ENCODE measurements at places on chromosomes 13 and 19. TPM values are rescaled to one million over a fixed set of nuclear protein-coding genes. Genes with fewer than 3 reads are reported as not detected.

DNA sequence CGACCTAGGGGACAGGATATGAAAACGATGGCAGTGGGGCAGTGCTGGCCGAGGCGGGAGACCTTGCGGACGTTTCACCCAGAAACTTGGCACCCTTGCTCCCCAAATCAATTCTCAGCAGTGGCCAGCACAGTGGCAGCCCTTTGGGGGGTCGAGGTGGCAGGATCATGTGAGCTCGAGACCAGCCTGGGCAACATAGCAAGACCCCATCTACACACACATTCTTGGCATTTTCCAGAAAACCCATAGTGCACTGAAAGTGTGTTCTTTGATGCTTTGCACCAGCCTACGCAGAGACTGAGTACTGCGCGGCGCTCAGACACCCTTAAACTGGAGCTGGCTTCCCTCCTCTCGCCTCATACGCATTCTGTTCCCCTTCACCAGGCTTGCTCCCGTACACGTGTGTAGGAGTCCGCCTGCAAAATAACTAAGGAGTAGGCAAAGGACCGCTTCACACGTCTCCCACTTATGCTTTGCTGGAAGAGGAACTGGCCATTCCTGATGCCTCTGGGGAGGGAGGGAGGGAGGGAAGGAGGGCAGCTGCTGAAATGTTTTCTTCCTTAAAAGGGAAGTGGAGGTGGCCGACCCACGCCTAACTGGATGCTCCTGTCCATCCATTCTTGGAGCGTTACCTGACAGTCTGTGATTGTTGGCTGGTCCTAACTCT lies 23.5 kb upstream of the MIER2 start:
- DNase-seq, result peak; percentile 26

GRCh38 chr13:44053208-44053607 lies 173.5 kb downstream of the LACC1 start:
- no peak for DNase-seq

DNA sequence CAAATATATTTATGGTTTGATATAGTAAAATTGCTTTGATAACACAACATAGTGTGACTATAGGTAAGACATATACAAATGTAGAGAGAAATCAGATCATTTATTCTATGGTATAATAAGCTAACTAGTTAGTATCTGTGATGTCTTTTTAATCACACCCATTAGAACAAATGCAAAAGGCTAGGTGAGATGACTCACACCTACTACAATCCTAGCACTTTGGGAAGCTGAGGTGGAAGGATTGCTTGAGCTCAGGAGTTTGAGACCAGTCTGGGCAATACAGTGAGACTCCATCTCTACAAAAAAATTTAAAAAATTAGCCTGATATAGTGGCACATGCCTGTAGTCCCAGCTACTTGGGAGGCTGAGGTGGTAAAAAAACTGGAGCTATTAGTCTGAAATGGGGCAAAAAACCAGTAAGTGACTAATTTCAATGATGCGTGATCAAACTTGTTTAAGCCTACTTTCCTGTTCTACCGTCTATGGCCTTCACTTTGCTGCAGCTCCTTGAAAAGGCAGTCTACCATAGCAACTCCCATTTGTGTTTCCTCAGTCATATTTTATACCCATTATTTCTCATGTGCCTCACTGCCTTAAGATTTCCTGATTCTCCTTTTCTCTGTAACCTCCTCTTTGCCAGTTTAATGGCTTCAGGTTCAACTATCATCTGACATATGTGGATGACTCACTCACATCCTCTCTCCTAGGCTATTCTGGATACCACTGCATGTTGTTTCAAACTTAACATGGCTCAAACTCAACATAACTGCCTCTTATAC lies 12.5 kb downstream of the ALG5 start:
- DNase-seq, result no peak

- no peak for DNase-seq
Observed at GRCh38 chr13:37686501-37686900, 87.9 kb upstream of the POSTN start.

- DNase-seq, result no peak
Observed at GRCh38 chr19:22882797-22883196, 50.7 kb downstream of the ZNF723 start.

GFY gene
- not detected for total RNA-seq

DNA sequence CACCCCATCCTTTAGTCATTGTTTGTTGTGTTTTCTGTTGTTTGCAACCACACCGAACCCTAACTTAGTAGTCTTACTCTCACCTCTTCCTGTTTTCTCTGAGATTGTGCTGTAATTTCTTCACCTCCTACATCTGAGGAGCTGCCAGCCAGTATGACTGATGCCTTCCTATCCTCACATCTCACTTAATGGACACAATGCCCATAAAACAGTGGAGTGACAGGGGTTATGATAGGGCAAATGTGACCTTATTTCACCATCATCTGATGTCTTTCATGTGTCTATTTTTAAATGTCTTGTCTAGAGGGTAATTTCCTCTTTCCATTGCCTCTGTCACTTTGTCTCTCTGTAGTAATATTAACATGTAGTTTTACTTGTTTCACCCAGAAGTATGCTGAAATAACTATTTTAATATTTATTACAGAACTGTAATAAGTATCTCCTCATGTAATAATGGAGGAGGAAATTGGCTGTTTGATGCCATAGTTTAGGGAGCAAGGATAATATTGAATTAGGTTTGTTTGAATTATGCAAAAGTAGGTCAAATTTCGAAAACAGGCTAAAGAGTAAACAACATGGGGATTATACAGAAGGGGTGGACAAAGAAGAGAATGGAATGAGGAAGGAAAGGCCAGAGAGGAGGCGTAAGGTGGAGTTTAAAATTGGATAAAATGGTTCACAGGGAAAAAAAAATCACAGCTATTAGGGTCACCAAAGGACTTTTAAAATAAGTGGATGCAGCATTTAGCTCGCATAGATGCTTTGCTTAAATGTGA lies 103.5 kb upstream of the SPRY2 start:
- no peak for DNase-seq

DNA sequence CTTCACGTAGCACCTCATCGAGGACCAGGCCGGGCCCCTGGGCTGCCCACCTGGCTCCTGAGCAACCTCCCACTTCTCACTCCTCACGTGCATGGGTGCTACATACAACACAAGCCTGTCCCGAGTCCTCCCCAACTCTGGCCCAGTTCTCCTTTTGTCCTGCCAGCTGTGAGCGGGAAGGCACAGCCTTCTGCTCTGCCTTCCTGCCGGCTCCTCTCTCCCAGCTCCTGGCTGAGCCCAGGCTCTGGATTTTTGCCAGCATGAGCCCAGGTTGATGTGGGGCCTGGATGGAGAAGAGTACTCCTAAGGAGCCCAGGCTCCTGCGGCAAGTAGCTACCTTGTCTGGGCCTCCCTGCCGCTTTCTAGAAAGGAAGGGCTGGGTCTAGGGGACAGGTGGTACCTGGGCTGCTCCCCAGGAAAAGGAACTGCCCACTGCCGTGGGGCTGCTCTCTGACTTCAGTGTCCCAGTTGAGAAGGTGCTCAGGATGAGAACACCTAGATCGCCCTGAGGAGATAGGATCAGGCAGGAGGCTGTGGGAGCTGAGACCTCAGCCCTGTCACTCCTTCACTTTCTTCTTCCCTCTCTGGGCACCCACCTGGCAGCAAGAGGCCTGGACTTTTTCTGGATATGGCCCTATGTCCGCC lies 23.6 kb downstream of the LYL1 start:
- DNase-seq, result no peak

- DNase-seq, result peak; percentile 81
Observed at GRCh38 chr19:46704379-46705076, 12.4 kb downstream of the PRKD2 start.

PSG6 gene
- total RNA-seq, result not detected

PSG11 gene
- total RNA-seq, result not detected

- DNase-seq, result no peak
Observed at GRCh38 chr19:54518844-54519243, 16.2 kb downstream of the LAIR2 start.

DNA sequence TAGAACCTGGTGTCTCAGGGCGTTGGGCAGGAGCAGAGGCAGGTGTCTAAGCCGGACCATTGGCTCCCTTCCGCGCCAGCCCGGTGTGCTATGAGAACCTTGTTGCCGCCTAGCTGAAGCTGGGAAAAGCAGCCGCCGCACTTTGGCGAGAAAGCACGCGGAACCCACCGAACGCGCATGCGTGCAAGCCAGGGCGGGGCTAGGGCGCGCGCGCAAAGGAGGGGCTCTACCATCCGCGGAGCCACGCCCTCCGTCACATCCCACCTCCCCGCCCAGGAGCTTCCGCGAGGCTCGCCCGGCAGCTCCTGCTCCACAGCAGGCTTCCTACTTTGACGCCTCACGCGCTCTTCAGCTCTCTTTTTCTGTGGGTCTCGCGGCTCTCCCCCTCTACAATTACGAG lies 51.3 kb downstream of the WDR87 start:
- peak; percentile 64 for DNase-seq

DNA sequence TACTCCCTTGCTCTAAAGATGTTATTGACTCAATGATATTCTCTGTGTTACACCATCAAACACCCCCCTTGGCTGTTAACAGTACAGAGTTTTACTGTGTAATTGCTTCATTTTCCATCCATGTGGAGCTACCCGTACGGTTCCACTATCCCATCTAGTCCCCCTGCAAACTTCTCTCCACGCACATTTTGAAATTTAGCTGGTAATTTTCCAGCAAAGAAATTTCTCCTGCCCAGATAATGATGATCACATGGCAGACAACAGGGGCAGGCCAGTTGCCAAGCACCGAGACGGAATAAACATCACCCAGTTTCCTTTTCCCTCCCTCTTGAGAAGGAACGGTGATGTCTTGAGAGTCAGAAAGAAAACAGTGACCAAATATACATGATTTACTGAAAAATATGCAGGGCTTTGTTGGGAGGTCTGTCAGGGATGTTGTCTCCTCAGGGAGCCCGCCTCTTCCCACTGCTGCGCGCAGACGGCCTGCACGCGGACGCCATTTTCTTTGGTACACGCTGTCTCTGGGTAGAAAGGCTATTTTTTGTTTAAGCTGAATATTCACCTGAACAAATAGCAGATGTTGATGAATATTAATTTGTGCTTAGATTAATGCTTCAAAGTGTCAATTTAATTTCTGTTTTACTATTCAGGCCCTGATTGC lies 109.9 kb downstream of the OLFM4 start:
- peak; percentile 53 for DNase-seq

GRCh38 chr19:4970558-4971423 lies 1.9 kb downstream of the KDM4B start:
- DNase-seq, result no peak

All from aorta (tissue), 5 donors.